ENCODE measurements at places on chromosomes 1 and 21.

DNA sequence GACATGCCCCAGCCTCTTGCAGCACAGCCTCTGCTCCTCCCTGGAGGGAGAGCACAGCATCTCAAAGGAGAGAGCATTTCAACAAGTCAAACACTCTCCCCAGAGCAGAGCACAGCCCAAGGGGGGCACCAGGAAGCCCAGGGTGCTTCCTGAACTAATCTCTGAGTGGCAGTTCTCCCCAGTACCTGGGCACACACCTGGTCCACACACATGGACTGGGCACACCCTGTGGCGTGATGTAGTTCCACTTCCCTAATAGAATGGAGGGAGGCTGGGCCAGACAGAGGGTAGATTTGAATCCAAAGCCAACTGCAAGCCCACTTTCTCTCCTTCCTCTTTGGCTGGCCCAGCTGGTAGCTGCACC lies 55.5 kb downstream of the CD46 start:
- DNase-seq: no peak

GRCh38 chr21:29640080-29640508 lies 299.7 kb downstream of the GRIK1 start:
- no peak for DNase-seq

GRCh38 chr1:228938537-228938901 lies 203.2 kb downstream of the RHOU start:
- DNase-seq: no peak

GRCh38 chr1:66250478-66250877 lies 283.5 kb upstream of the SGIP1 start:
- DNase-seq: no peak

DNA sequence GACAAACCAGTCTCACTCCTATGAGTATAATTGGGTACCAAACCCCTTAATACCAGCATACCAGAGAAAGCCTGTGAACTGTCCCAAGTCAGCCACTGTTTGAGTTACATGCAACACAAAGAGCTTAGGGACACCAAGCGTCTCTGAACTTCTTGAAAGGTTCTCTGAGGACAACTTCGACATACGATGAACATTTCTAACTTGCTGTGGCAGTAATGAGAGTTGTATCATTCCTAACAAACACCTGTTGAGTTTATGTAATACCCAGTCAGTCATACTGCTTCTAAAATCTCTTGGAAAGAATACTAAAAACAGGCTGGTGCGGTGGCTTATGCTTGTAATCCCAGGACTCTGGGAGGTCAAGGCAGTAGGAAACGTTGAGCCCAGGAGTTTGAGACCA lies 18.4 kb downstream of the CCT8 start:
- DNase-seq: no peak

- no peak for DNase-seq
Observed at GRCh38 chr1:3156936-3157335, 87.9 kb downstream of the PRDM16 start.

DNA sequence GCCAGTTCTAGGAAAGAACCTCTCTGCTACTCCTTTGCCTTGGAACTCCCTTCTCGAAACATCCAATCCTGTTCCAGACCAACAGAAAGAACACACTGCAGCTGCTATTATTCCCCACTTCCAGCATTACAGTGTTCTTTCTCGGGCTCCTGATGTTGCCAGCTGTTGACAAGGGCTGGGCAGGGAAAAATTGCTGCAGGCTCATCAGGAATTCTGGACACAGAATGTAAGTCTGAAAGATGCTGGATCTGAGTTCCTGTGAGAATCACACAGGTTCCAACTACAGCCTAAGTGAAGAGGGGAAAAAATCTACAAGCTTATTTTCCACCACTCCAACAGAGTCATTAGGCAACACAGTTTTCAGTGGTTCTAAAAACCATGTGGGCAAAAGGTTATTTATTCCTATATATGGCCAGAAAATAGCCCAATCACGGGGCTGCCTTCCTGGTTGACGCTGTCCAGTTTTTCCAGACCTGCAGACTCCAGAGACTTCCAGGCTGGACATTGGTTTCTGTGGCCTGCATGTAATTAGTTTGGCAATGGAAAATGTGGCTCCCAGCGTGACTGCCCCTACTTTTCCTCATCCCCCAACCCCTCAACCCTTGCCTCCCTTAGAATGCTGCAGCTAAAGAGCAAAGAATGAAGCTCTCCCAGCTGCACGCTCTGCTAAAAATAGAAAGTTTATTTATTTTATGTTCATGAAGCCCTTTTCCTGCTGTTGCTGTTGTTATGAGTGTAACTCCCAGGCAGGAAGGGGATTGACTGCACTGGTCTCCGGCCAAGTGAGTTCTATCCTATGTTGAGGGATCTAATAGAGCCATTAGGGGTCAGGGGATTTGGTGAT lies 8.3 kb upstream of the KIAA0040 start:
- DNase-seq: no peak

DNA sequence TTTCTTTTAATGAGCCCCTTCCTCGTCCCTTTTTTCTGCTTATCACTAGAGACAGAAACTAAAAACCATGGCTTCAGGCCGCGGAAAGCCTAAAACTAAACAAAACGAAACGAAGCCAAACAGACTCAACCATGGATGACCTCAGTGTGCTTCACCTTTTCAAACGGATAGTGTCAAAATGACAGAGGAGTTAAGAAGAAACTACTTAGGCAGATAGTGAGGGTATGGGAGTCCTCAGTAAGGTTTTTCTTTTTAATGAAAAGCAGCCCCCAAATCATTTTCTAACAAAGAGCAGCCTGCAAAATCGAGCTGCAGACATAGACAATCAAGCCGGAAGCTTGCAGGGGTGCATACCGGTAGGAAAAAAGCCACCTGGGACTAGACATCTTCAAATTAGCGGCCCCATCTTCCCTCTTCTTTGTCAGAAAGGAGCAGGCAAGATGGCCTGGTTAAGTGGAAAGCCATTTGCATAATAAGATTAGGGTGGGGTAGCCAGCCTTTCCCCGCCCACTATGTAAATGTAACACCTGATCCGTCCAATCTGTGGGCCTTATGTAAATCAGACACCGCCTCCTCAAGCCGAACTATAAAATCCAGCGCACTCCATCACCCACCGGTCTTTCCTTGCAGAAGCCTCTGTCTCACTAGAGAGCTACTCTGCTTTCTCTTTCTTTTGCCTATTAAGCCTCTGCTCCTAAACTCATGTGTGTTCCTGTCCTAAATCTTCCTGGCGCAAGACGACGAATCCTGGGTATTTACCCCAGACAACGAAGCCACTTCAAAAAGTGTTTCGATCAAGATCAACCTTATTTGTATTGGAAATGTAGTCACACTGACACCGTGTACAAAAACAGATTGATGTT lies 6.2 kb upstream of the ERO1B start:
- DNase-seq: no peak

- DNase-seq: no peak
Observed at GRCh38 chr1:51840743-51841461, 37.6 kb downstream of the NRDC start.

DNA sequence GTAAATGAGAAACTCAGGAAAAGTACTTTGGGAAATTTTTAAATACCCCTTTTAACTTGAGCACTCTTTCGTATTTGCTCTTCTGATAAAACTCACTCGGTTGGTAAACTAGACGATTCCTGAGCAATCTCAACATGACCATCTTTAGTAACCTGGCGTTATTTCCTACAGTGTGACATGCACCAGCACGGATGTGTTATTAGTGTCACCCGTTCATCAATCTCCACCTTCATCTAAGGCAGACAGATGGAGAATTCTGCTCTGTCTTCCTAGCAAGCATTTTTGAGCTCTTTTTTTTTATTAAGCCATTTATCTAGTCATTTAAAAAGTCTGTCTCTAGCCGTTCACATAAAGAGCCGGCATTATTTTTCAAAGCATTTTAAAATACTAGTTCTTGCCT lies 155.2 kb downstream of the DISP1 start:
- DNase-seq: no peak

DNA sequence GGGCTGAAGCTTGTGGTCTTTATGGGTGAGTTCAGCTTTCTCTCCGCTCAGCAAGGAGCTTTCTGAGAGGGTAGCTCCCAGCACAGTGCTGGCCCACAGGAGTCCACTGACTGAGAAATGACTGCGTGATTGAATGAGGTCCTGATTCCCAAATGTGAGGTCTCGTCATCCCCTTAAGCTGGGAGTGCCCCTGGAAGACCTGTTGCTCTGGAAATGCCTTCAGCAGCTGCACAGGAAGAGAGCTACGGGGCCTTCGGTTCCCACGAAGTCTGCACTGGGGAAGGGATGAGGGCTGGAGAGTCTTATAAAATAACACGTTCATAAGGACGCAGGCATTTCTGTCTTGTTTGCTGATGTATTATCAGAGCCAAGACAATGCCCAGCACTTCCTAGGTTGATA lies 14.0 kb downstream of the TNNT2 start:
- no peak for DNase-seq
